PC-3 (cell line): ENCODE measurements at places on chromosomes 3 and 15. TPM values are rescaled to one million over a fixed set of nuclear protein-coding genes. Genes with fewer than 3 reads are reported as not detected.

The IL20RB gene
- total RNA-seq: 0.73 and 1.2 TPM in 2 replicates

The RABL3 gene
- 21.3 and 24.3 TPM in 2 replicates for total RNA-seq

The COL6A6 gene
- not detected in 2 replicates for total RNA-seq

The NEK10 gene
- 0.98 and 1.7 TPM in 2 replicates for total RNA-seq

DNA sequence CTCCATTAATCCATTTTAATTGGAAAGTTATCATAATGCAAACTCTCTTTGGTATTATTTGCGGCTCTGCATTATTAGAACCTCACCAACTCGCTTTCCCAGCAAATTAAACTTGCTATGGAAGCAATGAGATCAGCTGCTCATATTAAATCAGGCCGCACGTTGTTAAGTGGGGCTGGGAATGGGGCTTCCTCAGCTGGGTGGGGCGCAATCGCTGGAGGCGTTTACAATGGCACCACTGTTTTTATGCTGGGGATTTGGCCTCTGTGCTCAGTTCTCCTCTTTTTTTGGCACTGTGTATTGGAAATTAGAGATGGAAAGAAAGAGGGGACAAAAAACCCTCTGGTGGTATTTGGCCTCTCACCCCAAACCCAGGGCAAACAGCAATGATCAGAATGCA lies 72.2 kb downstream of the RPLP1 start:
- no peak overlapping the region for H3K27ac ChIP-seq
- no peaks in the 10 kb centered on the region for H3K36me3 ChIP-seq
- H3K4me1 ChIP-seq: no peaks in the 10 kb centered on the region
- H3K27me3 ChIP-seq: no peaks in the 10 kb centered on the region
- H3K4me3 ChIP-seq: no peak overlapping the region

DNA sequence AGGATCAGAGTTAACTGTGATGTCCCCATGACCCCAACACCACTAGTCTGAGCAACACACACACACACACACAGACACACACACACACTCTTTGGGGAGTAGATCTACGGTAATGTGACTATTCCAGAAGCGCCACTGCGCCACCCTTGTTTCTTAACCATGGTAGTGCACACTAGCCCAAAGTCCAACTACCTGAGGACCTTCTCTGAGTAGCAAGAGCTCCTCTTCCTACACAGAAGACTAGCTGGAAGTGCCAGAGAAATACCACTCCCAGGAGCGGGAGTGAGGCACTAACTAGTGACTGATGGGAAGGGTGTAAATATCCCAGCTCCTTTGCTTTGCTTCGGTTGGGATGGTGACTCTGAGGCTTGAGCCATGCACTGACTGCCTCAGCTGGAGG lies 96.0 kb upstream of the EIF1B start:
- H3K27me3 ChIP-seq: peaks cover 36% of the 10 kb centered on the region
- no peaks in the 10 kb centered on the region for H3K36me3 ChIP-seq
- no peak overlapping the region for H3K27ac ChIP-seq
- H3K4me3 ChIP-seq: no peak overlapping the region
- no peaks in the 10 kb centered on the region for H3K4me1 ChIP-seq
- no peak for DNase-seq

GRCh38 chr3:11078826-11079515 lies 75.3 kb upstream of the HRH1 start:
- H3K4me1 ChIP-seq: peaks cover 24% of the 10 kb centered on the region
- DNase-seq: no peak
- no peak overlapping the region for H3K4me3 ChIP-seq
- no peak overlapping the region for H3K27ac ChIP-seq
- no peaks in the 10 kb centered on the region for H3K36me3 ChIP-seq

DNA sequence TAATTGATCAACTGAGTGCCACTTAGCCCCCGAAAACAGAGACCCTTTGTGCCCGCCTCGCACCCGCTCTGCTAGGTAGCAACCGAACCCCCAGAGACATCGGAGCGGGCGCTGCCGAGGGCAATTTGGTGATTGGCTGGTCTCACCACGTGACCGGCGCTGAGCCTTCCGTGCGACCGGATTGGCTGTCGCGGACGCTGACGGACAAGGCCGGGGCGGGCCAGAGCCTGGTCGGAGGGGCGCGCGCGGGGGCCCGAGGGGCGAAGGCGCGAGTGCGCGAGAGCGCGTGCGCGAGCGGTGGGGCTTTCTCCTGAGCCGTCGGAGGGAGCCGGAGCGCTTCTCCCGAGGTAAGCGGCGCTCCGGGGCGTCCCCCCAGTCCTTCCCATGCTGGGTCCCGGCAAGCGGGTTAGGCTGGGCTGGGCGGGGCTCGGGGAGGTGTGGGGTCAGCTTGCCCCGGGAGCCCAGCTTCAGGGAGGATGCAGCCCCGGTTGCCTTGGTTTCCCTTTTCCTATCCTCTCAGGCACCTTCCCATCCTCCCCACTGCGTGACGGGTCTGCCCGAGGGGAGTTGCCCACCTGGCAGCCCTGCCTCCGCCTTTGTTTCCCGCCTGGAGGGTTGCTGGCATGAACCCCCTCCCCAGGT lies at the start of gene TMEM108:
TMEM108 (plus strand) TSS at position 303 of the 642 bp plus-strand sequence.
- H3K4me1 ChIP-seq: no peaks in the 10 kb centered on the region
- H3K4me3 ChIP-seq: no peak within 1 kb of the TSS
- no peak within 1 kb of the TSS for H3K27ac ChIP-seq
- H3K36me3 ChIP-seq: no peaks in the 10 kb centered on the region
- H3K27me3 ChIP-seq: peaks cover 47% of the 10 kb centered on the region

GRCh38 chr15:65796610-65797078 lies 4.6 kb upstream of the DENND4A start:
- peak overlapping the region; percentile 14; the same call in 1 of the 2 replicates for H3K27ac ChIP-seq
- H3K36me3 ChIP-seq: no peaks in the 10 kb centered on the region
- DNase-seq: peak; percentile 68
- peaks cover 17% of the 10 kb centered on the region for H3K4me1 ChIP-seq
- no peak overlapping the region for H3K4me3 ChIP-seq
- H3K27me3 ChIP-seq: no peaks in the 10 kb centered on the region

- H3K36me3 ChIP-seq: no peaks in the 10 kb centered on the region
- H3K27me3 ChIP-seq: peaks cover 23% of the 10 kb centered on the region; the same call in 1 of the 2 replicates
- no peak overlapping the region for H3K27ac ChIP-seq
- H3K4me1 ChIP-seq: no peaks in the 10 kb centered on the region
Observed at GRCh38 chr3:119069725-119070124, 35.1 kb upstream of the IGSF11 start.

DNA sequence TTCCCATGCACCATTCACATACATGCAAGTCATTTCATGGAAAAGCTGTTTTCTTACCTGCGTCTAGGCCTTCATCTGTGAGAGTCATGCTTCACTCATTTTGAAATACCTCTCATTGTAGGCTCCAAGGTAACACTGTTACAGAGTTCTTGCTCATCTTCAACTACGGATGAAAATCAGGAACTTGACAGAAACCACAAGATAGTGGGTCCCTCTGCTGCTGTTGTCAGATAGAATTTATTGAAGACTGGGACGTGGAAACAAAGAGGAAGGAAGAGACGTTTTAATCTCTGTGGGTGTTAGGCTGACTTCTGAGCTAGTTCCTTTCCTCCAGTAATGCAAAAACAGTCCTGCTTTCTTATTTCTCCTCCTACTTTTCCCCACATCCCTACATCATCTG lies at the start of gene P2RY14:
P2RY14 (minus strand) TSS at position 313 of the 400 bp plus-strand sequence. CDS start 64,226 bp downstream, outside the sequence.
- no peaks in the 10 kb centered on the region for H3K27me3 ChIP-seq
- no peak within 1 kb of the TSS for H3K4me3 ChIP-seq
- H3K27ac ChIP-seq: no peak within 1 kb of the TSS
- DNase-seq: no peak
- no peaks in the 10 kb centered on the region for H3K36me3 ChIP-seq
